Ureter (tissue), 1 donor: ENCODE measurements at places on chromosomes 5 and 9. TPM values are rescaled to one million over a fixed set of nuclear protein-coding genes. Genes with fewer than 3 reads are reported as not detected.

GRCh38 chr5:152094716-152095115 is 170.1 kb upstream of the GLRA1 start:
- no peak for DNase-seq

- DNase-seq = no peak
Measured at GRCh38 chr5:102545175-102545574, 46.4 kb upstream of the SLCO6A1 start.

DNA sequence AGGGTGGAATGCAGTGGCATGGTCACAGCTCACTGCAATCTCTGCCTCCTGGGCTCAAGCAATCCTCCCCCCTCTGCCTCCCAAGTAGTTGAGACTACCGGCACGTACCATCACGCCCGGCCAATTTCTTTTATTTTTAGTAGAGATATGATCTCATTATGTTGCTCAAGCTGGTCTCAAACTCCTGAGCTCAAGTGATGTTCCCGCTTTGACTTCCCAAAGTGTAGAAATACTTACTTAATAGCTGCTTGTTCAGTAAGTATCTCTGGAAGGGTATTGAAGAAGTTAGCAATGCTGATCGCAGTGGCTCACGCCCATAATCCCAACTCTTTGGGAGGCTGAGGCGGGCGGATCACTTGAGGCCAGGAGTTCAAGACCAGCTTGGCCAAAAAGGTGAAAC is 35.7 kb upstream of the PLIN2 start:
- DNase-seq = peak; percentile 65

Gene MAMDC2
- 46.3 TPM for total RNA-seq

- DNase-seq = no peak
Measured at GRCh38 chr9:38035873-38036272, 33.2 kb downstream of the SHB start.

- DNase-seq = no peak
Measured at GRCh38 chr9:126614455-126615244, 922 bp downstream of the LMX1B start.

DNA sequence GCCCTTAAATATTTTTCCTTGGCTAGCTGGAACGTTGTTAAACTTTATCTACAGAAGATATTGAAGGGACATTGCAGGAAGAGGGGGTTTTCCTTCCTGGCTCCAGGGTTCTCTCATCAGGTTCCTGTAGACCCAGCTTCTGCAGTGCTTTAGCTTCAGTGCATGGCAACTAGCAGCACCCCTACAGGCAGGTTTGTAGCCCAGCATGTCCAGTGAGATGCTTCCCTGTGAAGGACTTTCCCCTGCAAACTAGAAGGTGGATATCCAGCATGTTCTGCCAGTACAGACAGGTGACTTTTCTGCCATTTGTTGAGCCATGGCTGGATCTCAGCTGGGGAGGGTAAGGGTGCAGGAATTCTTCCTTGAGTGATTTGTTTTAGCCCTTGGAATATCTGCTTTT is 10.4 kb downstream of the CCL28 start:
- DNase-seq = no peak

DNA sequence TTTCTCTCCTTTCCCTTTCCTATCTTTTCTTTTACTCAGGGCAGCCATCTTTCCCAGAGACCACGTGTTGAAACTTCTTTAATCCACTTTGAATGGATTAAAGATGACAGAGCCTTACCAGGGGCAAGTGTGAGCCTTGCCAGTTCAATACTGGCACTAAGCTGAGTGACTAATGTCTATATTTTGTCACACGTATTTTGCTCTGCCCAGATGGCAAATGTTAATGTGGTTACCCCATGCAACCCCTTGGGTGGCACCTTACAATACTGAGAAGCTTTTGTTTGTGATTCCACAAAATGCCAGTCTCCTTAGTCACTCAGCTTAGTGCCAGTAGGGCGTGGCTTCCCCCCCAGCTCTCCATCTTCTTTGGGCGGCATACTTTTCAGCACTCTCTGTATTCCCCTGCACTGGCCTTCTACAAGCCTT is 24.8 kb downstream of the ANXA1 start:
- DNase-seq = no peak

Gene ROR2
- total RNA-seq = 16.7 TPM
